ENCODE measurements at places on chromosomes 7 and 10. TPM values are rescaled to one million over a fixed set of nuclear protein-coding genes. Genes with fewer than 3 reads are reported as not detected.

- DNase-seq: no peak
Measured at GRCh38 chr10:60428387-60428737, 38.7 kb upstream of the ANK3 start.

GRCh38 chr7:30155481-30155880 lies 20.7 kb downstream of the MTURN start:
- DNase-seq: no peak

- no peak for DNase-seq
Measured at GRCh38 chr7:38280707-38281106, 7.3 kb upstream of the TARP start.

- DNase-seq: no peak
Measured at GRCh38 chr10:42956045-42956444, 120.8 kb upstream of the RET start.

Gene HMX3
- not detected for total RNA-seq

Gene NRAP
- not detected for total RNA-seq
